ENCODE measurements at places on chromosomes 3 and 15.

- DNase-seq = peak; percentile 50
Observed at GRCh38 chr15:78638658-78639314, 2.2 kb downstream of the CHRNB4 start.

GRCh38 chr15:69595009-69595791, 142.6 kb downstream of the RPLP1 start:
- peak; percentile 50 for DNase-seq

- DNase-seq = no peak
Observed at GRCh38 chr3:73586190-73586589, 38.6 kb downstream of the PDZRN3 start.

GRCh38 chr3:167785790-167786189, 50.3 kb downstream of the SERPINI1 start:
- no peak for DNase-seq

GRCh38 chr3:188194332-188194731, 40.4 kb downstream of the LPP start:
- no peak for DNase-seq

DNA sequence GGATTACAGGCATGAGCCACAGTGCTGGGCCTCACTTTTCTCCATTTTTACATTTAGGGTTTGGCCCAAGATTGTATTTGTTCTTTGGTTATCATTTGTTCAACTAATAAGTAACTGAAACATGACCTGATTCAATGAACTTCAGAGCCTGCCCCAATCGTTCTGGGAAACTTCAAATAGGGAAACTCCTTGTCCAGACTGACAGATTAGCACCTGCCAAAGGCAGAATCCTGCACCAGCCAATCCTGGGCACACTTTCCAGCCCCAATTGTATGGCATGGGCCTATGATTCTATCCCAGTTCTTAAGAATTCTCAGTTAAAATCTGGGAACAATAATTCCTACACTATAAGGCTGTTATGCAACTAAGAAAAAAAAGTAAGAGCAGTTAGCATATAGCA, 18.3 kb upstream of the RAB43 start:
- no peak for DNase-seq

DNA sequence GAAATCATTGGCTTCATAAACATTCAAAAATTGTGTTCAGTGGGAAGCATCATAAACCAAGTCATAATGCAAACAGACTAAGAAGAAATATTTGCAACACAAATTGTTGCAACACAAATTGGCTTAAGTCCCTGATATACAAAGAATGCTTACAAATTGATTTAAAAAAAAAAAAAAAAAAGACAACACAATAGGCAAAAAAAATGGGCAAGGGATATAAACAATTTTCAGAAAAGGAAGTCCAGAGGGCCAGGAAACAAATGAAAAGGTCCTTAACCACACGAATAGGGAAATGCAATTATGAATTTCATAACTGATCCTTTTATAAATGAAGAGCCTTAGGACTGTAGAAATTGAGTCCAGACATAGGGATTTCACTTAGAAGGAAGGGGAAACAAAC, 98.9 kb downstream of the LRRK1 start:
- DNase-seq = no peak

GRCh38 chr15:58770519-58770856, 614 bp upstream of the MINDY2 start:
- DNase-seq = peak; percentile 68

- no peak for DNase-seq
Observed at GRCh38 chr3:31621314-31621713, 88.6 kb downstream of the STT3B start.

- no peak for DNase-seq
Observed at GRCh38 chr3:8286086-8286485, 215.5 kb upstream of the LMCD1 start.

- DNase-seq = no peak
Observed at GRCh38 chr3:60630953-60631352, 620.3 kb downstream of the FHIT start.

DNA sequence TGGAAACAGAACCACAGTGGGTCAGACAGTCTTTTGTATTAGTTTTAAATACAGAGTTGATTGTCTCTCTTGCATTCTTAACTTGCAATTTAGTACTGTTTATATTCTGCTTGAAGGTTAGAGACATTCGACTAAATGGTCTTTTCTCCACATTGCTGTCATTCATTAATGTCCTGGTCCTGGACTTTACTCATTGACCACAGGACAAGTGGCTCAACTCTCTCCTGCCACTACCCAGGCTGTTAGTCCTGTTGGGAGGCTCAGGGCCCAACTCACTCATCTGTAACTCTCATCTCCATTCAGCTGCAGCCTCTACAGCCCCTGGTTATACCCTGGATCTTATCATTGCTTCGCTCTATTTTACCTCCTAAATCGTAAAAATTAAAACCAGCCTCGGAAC, 427.4 kb downstream of the LPP start:
- DNase-seq = no peak

GRCh38 chr3:10647376-10647775, 142.0 kb upstream of the ATP2B2 start:
- DNase-seq = no peak

- no peak for DNase-seq
Observed at GRCh38 chr3:138867996-138868395, 33.3 kb upstream of the PIK3CB start.

GRCh38 chr3:4512895-4513616, 19.9 kb downstream of the ITPR1 start:
- DNase-seq = no peak

DNA sequence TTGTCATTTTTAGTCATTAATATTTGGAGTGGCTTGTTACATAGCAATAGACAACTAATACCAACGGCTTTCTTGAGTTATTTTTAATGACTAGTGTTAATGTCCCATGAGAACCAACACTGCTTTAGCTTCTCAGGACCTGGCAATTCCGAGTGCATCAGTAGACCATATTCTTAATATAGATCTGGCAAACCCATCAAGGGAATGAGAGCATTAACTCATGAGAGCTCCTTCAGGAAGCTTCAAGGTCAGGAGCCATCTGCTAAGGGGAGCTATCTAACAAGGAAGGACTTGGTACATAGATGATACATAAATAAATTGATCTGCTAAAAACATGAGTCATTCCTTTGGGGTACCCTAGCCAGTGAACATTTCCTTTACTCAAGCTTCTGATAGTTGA, 122.6 kb upstream of the EPHA3 start:
- DNase-seq = no peak

DNA sequence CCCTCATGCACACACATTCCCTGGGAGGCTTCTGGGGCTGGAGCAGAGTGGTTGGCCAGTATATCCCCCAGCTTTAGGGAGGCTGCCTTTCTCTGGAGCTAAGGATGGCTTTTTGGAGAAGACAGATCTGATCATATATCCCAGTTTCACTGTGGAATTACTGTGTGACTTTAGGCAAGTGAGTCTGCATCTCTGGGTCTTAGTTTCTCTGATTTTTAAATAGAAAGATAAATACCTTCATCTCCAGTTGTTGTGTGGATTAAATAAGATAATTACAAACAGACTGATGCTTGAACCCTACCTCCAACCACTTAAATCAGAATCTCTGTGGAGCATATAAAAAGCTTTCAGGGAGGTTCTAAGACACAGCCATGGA, 11.1 kb upstream of the WNT7A start:
- no peak for DNase-seq

DNA sequence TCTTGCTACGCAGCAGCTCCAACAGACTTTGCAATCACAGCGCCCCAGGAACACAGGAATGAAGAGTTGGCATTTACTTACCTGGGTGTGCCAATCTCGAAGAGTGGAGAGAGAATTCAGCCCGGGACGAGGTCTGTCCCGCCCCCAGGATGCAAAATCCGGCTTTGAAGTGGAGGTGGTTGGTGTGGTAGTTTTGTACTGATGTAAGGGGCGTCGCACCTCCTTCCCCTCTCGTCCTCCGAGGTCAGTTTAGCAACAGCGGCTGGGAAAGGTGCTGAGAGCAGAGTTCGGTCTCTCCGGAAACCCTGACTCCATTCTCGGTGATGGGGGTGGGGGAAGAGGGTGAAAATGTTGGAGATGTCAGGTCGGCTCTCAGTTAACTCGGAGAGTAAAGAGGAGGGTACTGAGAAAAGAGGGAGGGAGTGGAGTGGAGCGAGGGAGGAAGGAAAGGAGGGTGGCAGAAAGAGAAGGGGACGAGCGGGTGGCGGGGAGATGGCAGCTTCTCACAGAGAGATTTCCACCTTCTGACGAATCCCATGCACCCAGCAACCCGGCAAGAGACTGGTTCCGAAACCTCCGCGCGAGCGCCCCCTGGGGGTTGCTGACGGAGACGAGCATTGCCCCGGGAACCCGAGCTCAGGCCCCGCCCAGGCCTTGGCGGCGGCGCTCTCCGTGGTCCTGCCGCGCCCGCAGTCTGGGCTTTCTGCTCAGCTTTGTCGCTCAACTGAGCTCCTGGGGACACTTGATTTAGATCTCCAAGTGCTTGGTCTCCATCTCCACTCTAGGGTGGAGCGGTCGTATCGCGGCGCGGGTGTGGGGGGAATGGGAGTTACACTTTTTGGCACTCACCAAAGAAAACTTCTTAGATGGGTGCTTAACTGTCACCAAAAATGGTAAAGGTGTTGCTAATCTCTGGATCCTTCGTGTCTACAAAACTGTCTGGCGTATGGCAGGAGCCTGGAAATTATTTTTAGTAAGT, at the start of gene CPNE4:
CPNE4 (minus strand) TSS at position 529 of the 979 bp plus-strand sequence.
- peak; percentile 60 for DNase-seq

GRCh38 chr3:172692751-172693338, 18.0 kb downstream of the NCEH1 start:
- DNase-seq = no peak

DNA sequence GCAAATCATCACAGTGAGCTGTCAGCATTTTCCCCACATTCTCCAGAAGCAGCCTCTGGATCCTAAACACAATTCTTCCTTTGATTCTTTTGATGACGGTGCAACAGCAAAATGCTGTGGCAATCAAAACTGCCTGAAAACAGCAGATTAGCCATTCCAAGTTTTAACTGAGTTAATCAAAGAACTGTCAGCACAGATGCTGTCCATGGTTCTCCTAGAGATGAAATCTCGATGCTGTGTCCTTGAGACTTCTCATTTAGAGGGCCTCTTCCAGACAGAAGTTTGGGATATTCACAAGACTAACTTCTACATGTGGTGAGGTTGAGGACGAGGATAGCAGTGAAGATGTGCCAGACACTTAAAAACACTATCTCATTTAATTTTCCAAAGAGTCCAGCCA, 50.4 kb upstream of the GYG1 start:
- no peak for DNase-seq

DNA sequence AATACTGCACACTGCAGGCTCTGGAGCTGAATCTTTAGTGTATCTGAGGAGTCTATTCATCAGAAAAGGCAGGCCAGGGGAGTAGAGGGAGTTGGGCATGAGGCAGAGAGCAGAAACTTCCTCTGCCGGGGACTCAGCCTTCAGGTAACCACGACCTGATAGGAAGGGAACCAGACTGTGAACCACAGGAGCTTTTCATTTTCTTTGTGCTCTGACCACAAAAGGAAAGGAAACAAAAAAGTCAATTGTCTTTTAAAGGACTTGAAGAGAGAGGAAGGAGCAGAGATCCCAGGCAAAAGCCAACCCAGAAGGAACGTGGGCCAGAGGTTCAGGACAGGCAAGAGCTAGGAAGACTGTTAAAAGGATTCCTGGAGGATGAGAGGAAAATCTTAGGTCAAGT, 573.3 kb downstream of the EPHB1 start:
- DNase-seq = no peak

- no peak for DNase-seq
Observed at GRCh38 chr3:52388933-52389332, 56.0 kb downstream of the SEMA3G start.

- no peak for DNase-seq
Observed at GRCh38 chr15:82771789-82772607, 33.9 kb downstream of the FSD2 start.

DNA sequence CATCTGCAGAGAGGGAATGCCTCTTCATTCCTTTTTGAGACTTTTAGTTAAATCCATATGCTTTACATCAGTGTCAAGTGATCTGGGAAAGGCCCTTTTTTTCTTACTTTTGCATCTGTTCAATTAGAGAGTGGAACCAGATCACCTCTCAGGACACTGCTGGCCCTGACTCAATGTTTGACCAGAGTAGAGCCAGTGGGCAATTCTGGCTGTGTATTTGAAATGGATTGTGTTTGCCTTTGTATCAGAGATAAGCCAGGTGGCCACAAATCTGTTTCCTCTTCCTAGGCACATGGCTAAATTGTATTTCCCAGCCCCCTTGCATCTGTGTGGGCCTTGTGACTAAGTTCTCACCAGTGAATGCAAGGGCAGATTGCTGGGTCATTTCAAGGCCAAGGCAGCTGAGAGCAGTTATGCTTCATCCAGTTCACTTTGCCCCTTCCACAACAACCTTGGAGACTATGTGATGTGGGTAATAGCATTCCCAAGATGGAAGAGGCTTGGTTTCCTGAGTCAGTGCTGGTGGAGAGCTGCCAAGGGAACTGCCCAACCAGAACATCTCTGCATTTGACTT, 75.6 kb upstream of the CACNA2D3 start:
- DNase-seq = no peak

DNA sequence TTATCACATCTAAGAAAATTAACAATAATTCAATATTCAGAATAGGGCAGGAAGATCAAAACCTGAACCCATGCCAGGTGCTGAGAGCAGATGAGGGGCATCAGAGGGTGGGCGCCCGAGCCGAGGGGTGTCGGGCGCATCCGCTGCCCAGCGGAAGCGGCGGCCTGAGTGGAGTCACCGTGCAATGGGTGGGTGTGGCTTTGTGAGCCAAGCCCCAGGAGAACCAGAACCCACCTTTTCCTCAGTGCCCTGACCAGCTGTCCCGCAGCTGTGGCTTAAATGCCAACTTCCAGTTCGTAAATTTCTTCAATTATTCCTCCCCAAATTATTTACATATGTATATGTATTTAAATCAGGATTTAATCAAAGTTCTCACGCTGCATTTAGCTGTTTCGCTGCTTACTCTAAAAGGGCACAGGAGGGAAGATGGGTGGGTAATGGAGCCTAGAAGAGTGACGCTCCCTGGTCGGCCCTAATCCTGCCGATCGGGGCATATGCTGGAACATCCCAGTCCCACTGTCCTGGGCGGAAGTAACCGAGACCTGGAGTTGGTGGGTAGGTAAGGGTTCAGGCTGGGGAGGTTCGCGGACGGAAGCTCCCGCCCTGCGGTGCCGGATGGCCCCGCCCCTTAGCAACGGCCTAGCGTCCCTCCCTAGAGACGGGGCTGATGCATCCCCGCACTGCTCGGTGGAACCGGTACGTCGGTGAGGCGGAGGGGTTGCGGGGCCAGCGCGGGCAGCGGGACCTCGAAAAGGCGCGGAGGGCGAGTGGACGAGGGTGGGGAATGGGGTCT, 1.3 kb downstream of the DNAH1 start:
- DNase-seq = peak; percentile 32

- no peak for DNase-seq
Observed at GRCh38 chr3:9712415-9712814, 8.8 kb downstream of the CPNE9 start.

DNA sequence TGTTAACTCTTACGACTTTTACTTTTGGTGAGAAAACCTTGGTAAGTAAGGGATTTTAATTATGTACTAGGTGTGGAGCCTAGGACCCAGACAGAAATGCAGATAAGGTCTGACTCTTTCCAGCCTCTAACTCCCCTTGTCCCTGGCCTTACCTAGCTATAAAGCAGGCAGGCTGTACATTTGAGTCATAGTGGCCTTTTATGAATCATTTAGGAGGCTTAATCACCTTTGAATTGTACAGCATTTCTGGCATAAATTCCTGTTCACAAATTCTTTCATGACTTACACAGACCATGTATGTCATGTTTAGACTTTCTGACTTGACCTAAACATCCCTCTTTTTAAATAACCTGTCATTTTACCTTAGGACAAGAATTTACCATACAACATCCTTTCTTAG, 47.4 kb downstream of the CHCHD4 start:
- no peak for DNase-seq

Measured in SW480 (cell line).